ENCODE measurements at places on chromosomes 2 and 18.

DNA sequence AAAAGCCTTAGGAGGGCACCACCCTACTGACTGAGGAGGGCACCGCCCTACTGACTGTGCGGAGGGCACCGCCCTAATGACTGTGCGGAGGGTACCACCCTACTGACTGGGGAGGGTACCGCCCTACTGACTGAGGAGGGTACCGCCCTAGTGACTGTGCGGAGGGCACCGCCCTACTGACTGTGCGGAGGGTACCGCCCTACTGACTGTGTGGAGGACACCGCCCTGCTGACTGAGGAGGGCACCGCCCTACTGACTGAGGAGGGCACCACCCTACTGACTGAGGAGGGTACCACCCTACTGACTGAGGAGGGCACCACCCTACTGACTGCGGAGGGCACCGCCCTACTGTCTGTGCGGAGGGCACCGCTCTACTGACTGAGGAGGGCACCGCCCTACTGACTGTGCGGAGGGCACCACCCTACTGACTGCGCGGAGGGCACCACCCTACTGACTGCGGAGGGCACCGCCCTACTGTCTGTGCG lies 150.2 kb upstream of the NFATC1 start:
- DNase-seq = no peak

GRCh38 chr2:1884933-1885580 lies 140.7 kb upstream of the PXDN start:
- no peak for DNase-seq

DNA sequence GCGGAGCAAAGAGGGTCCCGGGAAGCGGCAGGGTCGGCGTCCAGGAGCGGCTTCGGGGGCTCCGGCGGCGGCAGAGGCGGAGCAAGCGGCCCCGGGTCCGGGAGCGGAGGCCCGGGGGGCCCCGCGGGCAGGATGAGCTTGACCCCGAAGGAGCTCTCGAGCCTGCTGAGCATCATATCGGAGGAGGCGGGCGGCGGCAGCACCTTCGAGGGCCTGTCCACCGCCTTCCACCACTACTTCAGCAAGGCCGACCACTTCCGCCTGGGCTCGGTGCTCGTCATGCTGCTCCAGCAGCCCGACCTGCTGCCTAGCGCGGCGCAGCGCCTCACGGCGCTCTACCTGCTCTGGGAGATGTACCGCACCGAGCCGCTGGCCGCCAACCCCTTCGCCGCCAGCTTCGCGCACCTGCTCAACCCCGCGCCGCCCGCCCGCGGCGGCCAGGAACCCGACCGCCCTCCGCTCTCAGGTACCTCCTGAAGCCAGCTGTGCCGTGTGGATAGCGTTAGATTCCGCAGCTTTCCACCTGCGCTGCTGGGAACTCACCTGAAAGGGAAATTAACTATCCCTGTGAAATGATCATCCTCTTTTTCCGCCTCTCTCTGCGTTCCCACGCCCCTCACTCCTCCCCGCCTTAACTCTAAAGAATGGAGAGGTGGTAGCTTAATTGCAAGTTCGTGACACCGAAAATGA lies 472 bp downstream of the CNOT11 start:
- peak; percentile 31 for DNase-seq

- no peak for DNase-seq
These were observed 33.0 kb upstream of the KIDINS220 start for GRCh38 chr2:8870441-8870840.

GRCh38 chr2:200321780-200322534 lies 15.5 kb downstream of the SPATS2L start:
- DNase-seq = no peak

- no peak for DNase-seq
These were observed 87.4 kb downstream of the INO80D start for GRCh38 chr2:205998583-205998982.

GRCh38 chr18:71189581-71189980 lies 900.7 kb downstream of the SOCS6 start:
- no peak for DNase-seq

- DNase-seq = no peak
These were observed 862.6 kb upstream of the CNTNAP5 start for GRCh38 chr2:123162400-123163016.

- DNase-seq = no peak
These were observed 25.1 kb downstream of the CSRNP3 start for GRCh38 chr2:165494573-165494972.

All from AG09309 (cell line).